AG20443 (cell line): ENCODE measurements at places on chromosomes 5 and 9.

DNA sequence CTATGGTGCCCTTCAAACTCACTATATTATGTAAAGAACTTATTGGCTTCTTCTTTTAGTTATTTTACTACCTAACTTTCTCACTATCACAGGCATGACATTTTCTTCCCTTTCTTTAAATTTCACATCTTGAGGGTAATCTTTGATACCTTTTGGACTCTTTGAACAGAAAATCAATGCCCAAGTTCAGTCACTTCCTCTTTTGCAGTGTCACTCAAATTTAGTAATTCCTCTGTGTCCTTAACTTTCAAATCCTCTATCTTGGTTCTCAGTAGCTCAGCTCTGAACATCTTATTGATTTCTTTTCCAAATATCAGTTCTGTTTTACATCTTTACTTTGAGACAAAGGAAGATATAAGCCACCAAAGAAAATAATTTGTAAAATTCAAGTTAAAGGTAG, 25.5 kb downstream of the CNTLN start:
- no peak for DNase-seq

DNA sequence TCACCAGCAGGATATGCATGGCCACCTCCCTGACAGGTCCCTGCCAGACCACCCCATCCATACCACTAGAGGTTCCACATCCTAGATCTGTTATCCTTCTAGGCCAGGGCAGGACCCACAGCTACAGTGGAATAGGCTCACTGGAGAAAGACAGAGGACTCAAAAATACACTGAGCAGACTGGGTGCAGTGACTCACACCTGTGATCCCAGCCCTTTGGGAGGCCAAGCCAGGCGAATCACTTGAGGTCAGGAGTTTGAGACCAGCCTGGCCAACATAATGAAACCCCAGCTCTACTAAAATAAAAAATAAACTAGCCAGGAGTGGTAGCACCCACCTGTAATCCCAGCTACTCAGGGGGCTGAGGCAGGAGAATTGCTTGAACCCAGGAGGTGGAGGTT, 56.5 kb upstream of the TESK1 start:
- DNase-seq: no peak

GRCh38 chr5:171701100-171701541, 84.5 kb upstream of the SMIM23 start:
- no peak for DNase-seq

DNA sequence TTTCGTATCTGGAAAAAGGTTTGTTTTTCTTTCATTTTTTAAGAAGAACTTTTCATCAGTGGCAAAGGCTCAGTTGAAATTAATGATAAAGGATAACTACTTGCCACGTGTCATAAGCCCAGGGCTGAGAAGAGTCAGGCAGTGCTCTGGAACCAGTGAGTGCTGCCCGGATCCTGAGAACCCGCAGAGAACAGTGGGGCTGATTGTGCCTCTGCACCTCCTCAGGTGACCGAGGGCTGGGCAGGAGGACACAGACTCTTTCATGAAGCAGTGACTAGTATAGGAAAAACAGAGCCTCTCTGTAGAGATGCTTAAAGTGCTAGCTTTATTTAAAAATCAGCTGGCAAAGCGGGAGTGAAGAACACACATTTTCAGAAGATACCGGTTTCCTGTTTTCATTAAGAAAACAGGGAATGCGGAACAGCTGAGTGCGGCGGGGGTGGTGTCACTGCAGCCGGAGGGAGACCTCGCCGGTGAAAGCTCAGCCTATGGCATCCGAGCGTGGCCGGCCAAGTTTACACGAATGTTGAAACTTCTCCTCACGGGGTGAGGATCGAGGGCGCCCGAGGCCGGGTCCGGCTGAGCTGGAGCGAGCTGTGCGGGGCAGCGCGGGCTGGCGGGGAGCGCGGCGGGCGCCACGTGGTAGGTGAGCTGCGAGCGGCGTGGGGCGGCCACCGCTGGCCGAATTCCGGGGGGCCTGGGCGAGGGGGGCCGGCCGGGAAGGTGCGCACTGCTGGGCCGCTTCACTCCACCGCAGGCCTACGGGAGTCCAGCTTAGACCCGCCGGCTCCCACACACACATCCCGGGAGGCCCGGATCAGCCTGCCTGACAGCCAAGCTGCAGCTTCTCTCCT, 134.7 kb upstream of the DMRT1 start:
- DNase-seq: peak; percentile 86

DNA sequence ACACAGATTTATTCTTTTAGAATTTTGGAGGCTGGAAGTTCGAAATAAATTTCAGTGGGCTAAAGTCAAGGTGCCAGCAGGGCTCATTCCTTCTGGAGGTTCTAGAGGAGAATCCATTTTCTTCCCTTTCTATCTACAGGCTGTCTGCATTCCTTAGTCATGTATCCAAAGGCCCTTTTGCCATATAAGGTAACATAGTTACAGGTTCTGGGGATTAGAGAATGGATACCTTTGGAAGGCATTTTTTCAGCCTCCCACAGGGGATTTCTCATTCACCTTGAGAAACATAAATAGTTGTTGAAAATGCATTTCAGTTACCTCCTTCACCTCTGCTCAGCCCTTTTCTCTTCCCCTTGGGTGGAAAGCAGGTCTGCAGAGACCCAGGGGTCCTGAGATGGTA, 280.0 kb upstream of the MAP3K1 start:
- no peak for DNase-seq

- no peak for DNase-seq
Observed at GRCh38 chr9:102135768-102136167, 397.3 kb upstream of the GRIN3A start.

DNA sequence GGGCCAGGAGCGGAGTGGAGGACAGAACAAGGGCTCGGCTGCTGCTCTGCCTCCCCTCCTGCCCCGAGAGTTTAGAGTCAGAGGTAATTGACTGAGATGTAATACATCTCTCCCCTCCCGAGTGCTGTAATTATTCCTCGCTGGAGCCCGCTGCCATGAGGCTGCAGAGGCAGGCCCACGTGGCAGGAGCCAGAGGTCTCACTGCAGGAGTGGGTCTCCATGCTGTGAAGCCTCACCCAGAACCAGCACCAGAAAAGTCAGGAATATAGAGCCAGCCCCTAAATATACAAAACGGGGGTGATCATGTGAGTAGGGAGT, 2.5 kb downstream of the FAM163B start:
- no peak for DNase-seq

GRCh38 chr9:81656004-81656403, 33.3 kb downstream of the TLE1 start:
- DNase-seq: no peak

GRCh38 chr5:65475336-65475735, 6.4 kb downstream of the ADAMTS6 start:
- no peak for DNase-seq

DNA sequence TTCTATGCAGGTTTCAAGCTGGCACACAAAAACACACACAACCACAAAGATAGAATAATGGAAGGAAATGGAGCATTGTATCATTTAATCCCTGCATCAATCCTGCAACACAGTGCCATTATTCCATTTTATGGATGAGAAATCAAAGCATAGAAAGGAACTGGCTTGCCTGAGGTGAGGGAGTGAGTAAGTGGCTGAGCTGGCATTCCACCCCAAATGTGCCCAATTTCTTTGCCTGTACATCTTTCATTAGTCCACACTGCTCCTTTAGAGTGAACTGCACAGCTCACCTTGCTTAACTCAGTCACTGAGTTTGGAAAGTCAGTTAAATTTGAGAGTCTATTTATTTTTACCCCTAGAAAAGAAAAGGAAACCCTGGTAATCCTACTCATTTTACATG, 28.9 kb downstream of the ZNF366 start:
- no peak for DNase-seq

GRCh38 chr5:16792598-16793275, 143.4 kb downstream of the MYO10 start:
- no peak for DNase-seq

- DNase-seq: peak; percentile 72
Observed at GRCh38 chr9:7172154-7173115, 414.7 kb downstream of the KDM4C start.

GRCh38 chr5:1884678-1885403, 2.1 kb upstream of the IRX4 start:
- no peak for DNase-seq

- no peak for DNase-seq
Observed at GRCh38 chr9:96084331-96084734, 208.8 kb downstream of the ERCC6L2 start.

DNA sequence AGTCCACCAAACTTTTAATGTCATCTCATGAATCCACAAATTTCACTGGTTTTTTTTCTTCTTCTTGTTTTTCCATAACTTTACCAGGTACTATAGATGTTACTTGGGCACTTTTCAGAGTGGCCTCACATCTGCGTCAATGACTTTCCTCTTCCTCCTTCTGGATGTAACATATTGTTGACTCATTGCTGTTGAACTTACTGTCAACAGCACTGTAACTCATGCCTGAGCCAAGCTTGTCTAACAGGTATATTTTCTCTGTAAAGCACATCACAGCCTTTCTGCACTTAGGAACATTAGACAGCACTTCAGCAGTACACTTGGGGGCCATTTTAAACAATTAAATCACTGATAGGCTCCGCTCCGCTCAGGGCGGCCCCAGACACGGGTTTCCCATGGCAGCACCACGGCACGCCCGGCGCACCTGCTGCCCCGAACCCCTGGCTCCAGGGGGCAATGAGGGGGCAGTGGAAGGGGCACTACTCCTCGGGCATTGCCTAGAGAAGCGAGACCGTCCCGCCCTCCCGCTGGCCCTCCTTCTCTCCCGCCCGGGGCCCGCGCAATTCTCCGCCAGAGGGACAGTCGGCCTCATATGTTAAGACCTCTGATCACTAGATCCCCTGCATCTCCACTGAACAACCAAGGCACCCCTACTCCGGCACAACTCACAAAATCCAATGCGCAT, 41.9 kb upstream of the SPATA31C2 start:
- no peak for DNase-seq

- DNase-seq: no peak
Observed at GRCh38 chr9:76266649-76267283, 127.5 kb downstream of the RFK start.

- DNase-seq: peak; percentile 45
Observed at GRCh38 chr5:123486951-123487655, 24.9 kb upstream of the CSNK1G3 start.

- DNase-seq: no peak
Observed at GRCh38 chr5:38479315-38479904, 77.0 kb downstream of the LIFR start.

- DNase-seq: no peak
Observed at GRCh38 chr5:172542651-172543131, 88.4 kb upstream of the SH3PXD2B start.
